Uterus (tissue), 4 donors: ENCODE measurements at places on chromosomes 7 and 10.

GRCh38 chr7:75617634-75618234 is 121.0 kb downstream of the HIP1 start:
- DNase-seq, result peak; percentile 31

DNA sequence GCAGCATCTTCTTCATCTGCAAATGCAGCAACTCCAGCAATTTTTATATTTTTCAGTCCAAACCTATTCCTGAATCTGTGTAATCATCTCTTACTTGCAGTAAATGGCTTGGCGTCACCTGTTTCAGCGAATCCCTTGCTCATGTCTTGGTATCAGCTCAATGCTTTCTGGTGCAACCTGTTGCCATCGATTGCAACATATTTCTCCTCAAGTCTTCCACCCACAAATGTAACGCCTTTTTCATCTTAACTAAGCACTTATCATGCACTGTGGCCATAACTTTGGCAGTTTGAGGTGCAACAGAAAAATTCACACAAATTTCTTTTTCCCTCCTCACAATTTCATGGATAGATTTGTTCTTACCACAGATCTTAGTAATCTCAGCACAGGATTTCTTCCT is 168.3 kb downstream of the HERPUD2 start:
- DNase-seq, result no peak

DNA sequence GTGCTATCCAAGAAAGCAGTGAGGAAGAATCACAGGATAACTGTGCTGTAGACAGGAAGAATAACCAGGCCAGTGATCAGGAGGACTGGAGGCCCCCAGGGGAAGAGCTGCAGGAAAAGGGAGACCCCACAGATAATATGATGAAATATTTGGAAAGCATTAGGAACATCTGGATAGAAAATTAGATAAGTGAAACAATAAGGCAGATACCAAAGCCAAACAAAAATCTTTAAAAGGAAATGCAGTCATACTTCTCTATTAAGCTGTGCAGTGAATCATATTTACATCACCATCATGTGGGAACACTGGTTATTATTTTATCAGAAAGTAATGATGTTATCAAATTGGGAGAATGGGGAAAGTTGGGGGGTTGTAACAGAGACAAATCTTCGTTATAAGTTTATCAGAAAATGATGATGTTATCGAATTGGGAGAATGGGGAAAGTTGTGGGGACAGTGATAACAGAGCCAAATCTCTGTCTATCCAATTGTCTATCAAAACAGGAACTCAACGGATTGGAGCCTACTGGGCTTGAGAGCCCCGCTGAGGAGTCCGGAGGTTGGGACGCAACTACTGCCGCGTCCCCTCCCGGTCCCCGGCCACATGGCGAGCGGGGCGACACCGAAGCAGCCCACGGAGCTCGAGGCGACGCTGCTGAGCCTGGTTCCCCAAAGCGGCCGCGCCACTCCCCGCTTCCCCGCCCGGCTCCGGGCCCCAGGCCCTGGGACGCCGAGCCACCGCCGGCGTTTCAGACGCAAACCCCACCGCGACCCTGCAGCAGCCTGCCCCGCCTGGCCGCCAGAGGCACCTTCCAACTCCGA is 14.0 kb upstream of the RALA start:
- no peak for DNase-seq

DNA sequence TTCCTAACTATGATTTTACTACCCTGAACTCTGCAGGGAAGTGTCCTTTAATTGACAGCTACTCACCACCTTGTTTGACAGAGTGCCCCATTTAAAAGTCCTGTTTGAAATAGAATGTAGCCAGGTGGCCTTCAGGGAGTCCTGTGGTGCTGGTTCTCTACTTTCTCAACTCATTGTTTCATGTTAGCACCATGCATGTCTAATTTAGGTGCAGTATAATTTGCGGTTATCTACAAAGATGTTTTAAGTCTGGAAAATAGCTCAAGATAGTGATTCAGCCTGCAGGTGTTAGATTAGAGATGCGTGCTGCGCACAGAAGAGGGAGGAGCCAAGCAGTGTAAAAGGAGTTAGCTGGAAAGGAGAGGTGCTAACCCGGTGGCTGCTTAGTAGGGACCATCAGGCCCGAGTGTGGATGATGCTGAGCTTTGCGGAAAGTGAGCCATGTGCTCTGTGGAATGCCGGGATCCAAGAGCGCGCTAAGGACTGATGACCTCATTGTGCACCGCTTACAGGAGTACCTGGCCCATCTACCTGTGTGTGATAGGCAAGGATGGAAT is 1.2 kb downstream of the CCM2 start:
- no peak for DNase-seq

GRCh38 chr10:131560166-131560565 is 248.6 kb upstream of the TCERG1L start:
- DNase-seq, result no peak

GRCh38 chr10:76553263-76554032 is 1084.2 kb downstream of the KCNMA1 start:
- DNase-seq, result no peak

DNA sequence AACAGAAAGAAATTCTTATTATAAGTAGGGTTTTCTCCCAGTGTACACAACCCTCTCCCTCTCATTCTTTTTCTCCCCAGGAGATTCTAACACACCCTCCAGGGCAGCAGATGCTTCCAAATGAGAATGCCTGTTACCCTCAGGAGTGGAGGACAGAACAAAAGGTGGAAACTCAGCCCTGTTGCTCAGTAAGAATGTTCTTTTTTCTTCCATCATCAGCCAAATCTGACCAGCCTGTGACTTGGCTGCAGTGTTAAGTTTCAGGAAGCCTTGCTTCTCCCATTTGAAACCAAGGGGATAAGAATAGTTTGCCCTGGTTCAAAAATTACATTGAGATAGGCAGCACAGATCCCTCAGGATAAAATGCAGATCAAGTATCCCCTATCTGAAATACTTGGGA is 77.5 kb upstream of the EEPD1 start:
- no peak for DNase-seq

GRCh38 chr10:59557642-59558041 is 152.0 kb downstream of the SLC16A9 start:
- DNase-seq, result no peak

DNA sequence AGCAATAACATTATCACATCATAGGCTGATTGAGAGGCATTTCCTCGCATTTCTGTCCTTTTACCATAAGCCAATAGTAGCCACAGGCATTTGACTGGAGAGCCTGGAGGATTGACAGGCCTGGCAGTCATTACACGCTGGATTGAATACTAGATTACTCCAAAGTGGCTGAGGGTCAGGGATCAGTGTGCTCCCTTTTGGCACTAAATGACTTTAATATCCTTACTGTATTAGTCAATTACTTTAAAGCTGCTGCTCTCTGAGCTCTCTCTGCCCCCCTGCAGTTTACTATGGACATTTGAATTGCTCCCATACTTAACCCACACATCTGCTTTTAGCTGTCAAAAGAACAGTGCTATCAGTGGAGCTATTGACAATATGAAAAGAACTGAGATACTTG is 302.0 kb downstream of the TFEC start:
- no peak for DNase-seq

DNA sequence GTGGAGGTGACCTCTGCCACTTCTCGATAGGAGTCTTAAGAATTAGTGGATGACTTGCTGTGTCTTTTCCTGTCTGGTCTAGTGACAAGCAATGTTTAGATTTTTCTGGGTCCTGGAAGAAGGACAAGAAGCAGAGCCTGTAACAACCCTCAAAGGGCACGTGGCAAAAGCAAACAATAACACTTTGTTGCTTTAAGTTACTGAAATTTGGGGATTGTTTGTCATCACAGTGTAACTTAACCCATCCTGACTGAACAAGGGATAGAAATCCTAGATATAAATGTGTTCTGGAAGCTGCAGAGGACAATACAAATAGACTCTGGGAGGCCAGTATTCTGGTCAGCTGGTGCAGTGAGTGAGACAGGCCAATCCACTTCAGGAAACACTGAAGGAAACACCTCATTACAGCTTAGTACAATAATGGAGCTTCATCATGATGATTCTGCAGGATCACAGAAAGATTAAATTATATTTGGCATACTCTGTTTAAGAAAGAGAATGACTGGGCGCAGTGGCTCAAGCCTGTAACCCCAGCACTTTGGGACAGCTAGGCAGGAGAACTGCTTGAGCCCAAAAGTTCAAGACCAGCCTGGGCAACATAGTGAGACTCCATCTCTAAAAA is 23.3 kb downstream of the ENKUR start:
- no peak for DNase-seq
